ENCODE measurements at places on chromosomes 3 and 15. TPM values are rescaled to one million over a fixed set of nuclear protein-coding genes. Genes with fewer than 3 reads are reported as not detected.

- DNase-seq, result no peak
These were observed 40.6 kb downstream of the AMOTL2 start for GRCh38 chr3:134333522-134334181.

- no peak for DNase-seq
These were observed 32.8 kb upstream of the FAM107A start for GRCh38 chr3:58609990-58610389.

DNA sequence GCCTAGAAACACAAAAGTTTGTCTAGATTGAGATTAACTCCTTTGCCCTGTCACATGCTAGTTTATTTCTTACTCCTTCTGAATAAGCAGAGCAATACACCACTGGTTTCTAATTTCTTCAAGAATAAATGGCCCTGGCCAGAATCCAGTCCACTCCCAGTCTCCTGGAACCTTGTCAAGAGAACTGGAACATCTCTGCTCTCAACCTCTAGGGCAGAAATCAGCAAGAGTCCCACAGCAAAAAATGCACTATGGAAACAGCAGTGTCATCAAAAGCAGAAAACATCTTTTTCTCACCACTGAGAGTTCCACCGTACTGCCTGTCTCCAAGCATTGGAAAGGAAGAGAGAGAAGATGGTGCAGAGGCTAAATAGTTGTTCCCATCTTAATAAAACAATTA is 35.9 kb upstream of the PPP2R3A start:
- DNase-seq, result no peak

- no peak for DNase-seq
These were observed 62.4 kb upstream of the STAC start for GRCh38 chr3:36317915-36318314.

- no peak for DNase-seq
These were observed 39.6 kb downstream of the SMAD6 start for GRCh38 chr15:66741646-66742045.

GRCh38 chr3:114799816-114800215 is 347.3 kb downstream of the ZBTB20 start:
- DNase-seq, result no peak

- DNase-seq, result no peak
These were observed 76.3 kb downstream of the SLC9A9 start for GRCh38 chr3:143771939-143772338.

GRCh38 chr3:61350782-61351309 is 99.6 kb upstream of the FHIT start:
- no peak for DNase-seq

DNA sequence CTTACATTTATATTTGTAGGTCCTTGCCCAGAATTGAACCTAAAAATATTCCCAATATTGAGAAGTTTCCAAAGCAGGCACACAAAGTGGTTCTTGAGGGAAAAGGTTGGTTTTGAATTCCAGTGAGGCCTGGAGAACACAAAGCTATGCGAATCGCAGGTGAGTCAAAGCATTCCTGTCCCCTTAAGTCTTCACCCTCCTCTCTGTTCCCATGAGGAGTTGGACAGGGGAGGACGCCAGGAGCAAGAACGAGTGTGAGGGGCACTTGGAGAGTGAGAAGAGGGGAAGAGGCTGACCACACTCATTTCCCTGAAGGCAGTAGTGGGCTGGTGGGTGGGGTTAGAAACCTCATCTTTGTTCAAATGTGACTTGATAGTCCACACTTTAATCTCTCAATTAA is 185.8 kb upstream of the EOMES start:
- no peak for DNase-seq

DNA sequence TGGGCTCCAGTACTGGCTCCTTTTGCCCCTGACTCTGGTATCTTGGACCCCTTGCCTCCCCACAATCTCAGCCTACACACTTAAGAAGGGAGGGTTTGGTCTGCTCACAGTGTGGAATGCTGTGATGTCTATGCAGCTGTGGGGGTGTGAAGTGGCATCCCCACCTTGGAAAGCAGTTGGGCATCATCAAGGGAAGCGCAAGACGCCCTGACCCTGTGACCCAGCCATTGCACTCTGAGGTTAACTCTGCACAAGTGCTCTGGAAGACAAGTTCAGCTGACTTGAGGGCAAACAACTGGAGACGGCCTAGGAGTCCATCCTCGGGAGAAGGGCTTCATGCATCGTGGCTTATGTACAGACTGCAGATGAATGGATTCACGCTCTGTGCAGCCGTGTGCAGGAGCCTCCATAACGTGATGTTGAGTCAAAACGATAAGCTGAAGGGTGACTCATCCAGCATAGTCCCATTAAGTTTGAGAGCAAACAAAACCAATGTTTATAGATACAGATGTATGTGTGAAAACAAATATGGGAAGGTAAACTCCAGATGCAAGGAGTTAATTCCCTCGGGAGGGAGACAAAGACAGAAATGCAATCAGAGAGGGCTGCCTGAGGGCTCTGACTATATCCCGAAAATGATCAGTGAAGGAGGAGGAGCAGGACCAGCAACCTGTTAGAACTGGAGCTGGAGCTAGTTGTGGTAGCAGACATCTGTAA is 86.8 kb downstream of the LSM3 start:
- no peak for DNase-seq

DNA sequence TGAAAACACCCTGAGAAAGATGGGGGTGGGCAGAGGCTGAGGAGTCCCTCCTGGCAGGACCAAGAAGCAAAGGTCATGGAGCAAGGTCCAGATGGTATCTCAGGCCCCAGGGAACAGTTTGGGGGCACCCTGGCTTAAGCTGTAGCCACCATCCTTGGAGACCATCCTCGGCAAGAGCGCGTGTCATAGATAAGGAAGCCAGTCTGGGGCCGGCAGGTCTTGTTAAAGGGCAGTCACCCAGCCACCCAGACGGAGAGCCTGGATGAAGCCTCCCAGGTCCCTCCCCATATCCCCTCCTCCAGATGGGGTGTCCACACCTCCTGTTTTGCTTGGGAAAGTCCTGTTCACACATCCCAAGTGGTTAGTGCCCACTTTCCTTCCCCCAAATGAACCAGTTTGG is 191.1 kb downstream of the KLF13 start:
- no peak for DNase-seq

DNA sequence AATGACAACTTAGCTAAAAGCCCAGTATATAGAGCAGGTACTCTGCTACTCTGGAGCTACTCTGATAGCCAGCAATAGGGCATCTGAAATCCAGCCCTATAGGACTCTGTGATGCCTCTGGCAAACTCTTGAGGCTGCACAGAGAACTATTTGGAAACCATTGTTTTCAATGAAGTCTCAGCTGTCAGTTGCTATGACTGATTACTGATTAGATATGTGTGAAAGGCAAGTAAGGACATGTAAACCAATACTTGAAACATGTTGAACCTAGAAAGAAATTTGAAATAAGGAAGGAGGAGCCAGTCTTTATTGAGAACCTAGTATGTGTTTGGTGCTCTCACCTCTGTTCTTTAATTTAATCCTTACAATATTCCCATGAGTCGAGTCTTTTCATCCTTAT is 40.2 kb upstream of the CRTC3 start:
- DNase-seq, result no peak

GRCh38 chr3:49461443-49462171 is 8.5 kb upstream of the DAG1 start:
- DNase-seq, result no peak

DNA sequence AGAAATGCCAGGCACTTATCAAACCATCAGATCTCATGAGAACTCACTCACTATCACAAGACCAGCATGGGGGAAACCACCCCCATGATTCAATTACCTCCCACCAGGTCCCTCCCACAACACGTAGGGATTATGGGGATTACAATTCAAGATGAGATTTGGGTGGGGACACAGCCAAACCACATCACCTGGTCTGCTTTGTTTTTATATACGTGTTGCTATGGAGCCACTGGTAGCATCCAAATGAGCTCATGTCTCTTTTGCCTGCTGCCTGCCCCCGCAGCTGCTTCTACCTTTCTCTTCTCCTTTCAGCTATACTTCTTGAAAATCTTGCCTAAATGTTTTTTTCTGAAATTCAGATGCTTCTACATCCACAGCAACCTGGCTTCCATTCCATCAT is 26.8 kb upstream of the PCOLCE2 start:
- no peak for DNase-seq

GRCh38 chr15:77415450-77416147 is 4.3 kb downstream of the PEAK1 start:
- no peak for DNase-seq

GRCh38 chr3:178479446-178479845 is 56.8 kb upstream of the KCNMB2 start:
- no peak for DNase-seq

DNA sequence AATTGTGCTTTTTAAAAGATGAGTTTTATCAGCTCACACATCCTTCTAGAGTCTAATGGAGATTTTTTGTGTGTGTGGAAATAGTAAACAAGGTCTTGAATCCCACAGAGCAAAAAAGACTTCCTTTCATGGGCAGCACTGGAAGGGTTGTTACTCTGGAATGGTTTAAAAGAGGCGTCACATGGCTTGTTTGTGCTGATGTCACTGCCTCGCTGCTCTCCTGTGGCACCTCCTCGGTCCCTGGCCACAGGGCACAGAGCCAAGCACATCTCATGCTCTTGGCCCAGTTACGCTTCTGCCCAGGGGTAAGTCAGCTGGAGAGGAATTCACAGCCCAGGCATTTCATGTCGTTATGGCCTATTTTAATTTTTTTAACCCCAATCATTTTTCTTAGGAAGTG is 53.2 kb downstream of the PGPEP1L start:
- peak; percentile 47 for DNase-seq

GRCh38 chr3:40505599-40506462 is at the start of gene ZNF620:
Gene ZNF620 (plus strand): TSS chr3:40506039. CDS start chr3:40506353, 314 bp downstream.
- peak; percentile 53 for DNase-seq

DNA sequence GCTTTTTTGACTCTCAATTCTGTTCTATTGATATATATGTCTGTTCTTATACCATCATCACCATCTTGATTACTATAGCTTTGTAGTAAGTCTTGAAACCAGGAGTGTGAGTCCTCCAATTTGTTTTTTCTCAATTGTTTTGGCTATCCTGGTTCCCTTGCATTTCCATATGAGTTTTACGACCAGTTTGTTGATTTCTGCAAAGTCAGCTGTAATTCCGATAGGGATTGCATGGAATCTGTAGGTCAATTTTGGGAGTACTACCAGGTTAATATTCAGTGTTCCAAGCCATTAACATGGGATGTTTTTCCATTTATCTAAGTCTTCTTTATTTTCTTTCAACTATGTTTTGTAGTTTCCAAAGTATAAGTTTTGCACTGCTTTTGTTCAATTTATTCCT is 27.0 kb downstream of the PGBD4 start:
- no peak for DNase-seq

- peak; percentile 59 for DNase-seq
These were observed 1.6 kb upstream of the DCBLD2 start for GRCh38 chr3:98903099-98903498.

- peak; percentile 14 for DNase-seq
These were observed 27.5 kb upstream of the MASP1 start for GRCh38 chr3:187318819-187319616.

DNA sequence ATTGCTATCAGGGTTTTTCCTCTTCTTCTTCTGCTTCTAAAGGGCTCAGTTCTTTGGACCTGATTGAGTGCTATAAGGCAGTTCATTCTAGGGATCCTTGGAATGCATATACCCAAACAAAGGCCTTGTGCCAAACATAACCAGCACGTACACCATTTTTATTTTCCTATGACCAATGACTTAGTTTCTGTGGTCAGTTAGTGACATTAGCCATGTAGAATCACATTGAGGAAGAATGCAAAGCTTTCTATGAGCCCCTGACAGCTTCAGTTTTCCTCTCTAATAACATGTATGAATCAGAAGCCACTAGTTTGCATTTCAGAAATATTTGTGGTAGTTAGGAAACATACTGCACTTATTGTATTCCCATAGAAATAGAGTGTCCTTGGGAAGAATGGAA is 240.0 kb downstream of the THRB start:
- DNase-seq, result peak; percentile 61

DNA sequence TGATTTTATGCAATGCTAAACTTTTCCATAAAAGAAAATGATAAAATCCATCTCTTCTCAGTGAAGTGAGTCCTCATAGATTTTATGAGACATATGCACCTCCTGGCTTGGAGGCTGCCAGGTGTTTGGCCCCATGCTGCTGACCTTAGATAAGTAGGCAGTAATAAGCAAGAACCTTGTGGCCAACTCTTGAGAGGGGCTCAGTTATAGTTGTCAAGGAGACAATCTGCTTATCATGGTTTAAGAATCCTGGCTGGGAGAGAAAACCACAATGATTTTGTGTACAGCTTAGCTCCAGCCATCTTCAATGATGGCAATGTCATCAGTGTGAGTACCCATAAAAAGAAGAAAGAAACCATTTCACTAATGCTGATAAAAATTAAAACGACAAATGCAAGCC is 252.1 kb downstream of the CPNE4 start:
- no peak for DNase-seq

DNA sequence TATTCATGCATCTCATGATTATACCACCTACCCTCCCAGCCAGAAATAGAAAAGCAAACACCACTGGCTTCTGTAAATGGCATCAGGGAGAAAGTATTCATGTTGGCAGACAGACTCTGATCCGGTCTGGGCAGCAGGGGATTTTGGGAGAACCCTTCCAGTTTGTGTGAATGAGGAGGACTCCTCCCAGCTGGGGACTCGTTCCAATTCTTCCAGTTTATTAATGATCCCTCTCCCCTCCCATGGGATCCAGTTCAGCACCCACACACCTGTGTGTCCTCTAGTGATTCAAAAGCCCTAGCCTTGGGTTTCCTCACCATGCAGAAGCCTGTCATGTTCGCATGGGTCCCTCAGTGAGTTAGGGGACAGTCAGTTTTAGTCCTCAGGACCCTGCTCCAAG is 110.9 kb downstream of the IQSEC1 start:
- no peak for DNase-seq

DNA sequence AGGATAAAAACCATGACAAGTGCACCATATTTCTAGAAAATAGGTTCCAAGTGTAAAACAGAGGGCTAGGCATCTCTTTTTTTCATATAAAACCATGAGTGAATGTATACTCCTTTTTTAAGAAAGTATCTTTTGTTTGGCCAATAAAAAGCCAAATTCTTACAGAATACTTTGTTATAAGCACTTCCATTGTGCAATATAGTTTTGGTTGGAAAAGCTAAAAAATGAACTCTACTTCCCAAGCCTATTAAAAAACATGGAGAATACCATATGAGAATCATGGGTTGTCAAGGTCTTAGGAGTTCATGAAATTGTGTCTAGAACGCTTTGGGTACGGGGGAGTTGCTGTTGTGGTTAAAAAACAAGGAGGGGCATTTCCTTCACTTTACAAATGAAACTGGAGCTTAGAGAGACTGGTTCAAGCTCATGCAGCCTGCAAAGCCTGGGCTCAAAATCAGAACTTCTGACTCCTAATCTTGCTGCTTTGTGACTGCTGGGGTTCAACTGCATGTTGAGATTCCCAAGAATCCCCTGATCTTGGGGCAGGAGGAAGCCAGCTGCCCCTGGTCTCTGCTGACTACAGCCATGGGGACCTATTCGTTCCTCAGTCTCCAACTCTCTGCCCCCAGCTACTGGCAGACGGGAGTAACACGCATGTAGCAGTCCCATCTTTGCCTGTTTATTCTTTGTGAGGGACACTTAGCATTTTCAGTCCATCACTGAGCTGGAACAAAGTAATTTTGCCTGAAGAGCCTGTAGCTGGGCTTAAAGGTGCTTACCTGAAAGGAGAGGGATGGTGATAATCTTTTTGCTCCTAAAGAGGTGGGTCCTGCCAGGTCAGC is 229.1 kb downstream of the CHST2 start:
- DNase-seq, result no peak

Gene CPLX3
- total RNA-seq, result not detected

Gene ABHD10
- 17.6 TPM for total RNA-seq

Gene EAF2
- 1.5 TPM for total RNA-seq

Gene CPNE9
- 0.27 TPM for total RNA-seq

Gene MON1A
- total RNA-seq, result 18.1 TPM

Gene POLQ
- total RNA-seq, result 2.0 TPM

Gene PARP14
- total RNA-seq, result 46.9 TPM
